Activated CD8-positive, alpha-beta memory T cell treated with anti-CD3 and anti-CD28 coated beads, Interleukin-2, amount 10 ng/mL, durations not matched to agents 7 days and 5 days (primary cell): ENCODE measurements at places on chromosomes 12 and 14. TPM values are rescaled to one million over a fixed set of nuclear protein-coding genes. Genes with fewer than 3 reads are reported as not detected.

The ATP6V1D gene
- total RNA-seq = 33.5 TPM

- no peak for DNase-seq
These were observed 121.2 kb downstream of the RAD51B start for GRCh38 chr14:67940486-67941455.

The ADAMTS20 gene
- not detected for total RNA-seq

DNA sequence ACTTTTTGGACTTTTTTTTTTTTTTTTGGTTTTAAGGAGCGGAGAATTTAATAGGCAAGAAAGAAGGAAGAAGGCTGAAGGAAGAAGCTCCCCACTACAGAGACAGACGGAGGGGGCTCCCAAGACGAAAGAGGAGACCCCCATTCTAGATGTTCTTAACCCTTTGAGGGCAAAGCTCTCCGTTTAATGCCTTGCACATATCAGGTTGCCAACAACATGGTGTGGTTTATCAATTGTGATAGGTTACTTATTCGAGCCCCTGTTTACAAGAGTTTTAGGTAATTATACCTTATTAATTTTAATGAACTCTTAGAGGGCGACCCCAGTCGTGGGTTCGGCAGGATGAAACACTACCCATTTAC is 1.2 kb upstream of the FBXO33 start:
- DNase-seq = no peak

The KRT7 gene
- 4.7 TPM for total RNA-seq

DNA sequence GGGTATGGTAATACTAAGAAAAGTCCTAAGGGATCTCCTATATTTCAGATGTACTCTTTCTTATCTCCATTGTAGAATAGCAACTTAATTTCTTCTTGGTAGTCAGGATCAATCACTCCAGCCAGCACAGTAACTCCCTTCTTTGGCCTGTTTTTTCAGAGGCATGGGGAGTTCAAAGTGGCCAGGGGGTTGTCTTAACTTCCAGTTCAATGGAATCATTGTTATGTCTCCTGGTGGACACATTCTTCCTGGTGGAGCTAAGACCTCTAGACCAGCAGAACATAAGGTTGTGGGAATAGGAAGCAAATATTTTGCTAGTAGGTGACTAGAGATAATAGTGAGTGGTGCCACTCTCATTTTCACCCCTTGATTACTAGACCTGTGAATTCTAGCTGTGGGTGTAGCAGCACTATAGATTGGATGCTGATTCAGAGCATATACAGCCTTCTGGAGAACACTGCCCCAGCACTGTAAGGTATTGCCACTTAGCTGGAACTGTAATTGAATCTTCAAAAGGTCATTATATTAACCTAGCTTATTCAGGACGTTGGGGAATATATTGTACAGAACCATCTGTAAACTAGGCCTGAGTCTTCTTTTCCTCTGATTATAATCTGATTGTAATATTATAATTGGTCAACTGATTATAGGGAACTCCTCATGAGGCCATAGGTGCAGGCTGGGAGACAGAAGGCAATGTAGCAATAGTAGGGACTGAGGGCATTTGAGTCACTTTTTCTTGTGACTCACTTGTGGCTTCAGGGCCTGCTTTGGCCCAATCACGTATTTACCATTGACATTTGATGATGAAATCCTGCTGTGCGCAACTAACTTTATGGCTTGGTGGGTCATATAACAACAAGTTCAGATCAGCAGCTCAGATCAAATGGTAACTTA is 60.2 kb upstream of the ATP2B1 start:
- no peak for DNase-seq

- DNase-seq = peak; percentile 77
These were observed 8.1 kb upstream of the RNF34 start for GRCh38 chr12:121391619-121392324.

DNA sequence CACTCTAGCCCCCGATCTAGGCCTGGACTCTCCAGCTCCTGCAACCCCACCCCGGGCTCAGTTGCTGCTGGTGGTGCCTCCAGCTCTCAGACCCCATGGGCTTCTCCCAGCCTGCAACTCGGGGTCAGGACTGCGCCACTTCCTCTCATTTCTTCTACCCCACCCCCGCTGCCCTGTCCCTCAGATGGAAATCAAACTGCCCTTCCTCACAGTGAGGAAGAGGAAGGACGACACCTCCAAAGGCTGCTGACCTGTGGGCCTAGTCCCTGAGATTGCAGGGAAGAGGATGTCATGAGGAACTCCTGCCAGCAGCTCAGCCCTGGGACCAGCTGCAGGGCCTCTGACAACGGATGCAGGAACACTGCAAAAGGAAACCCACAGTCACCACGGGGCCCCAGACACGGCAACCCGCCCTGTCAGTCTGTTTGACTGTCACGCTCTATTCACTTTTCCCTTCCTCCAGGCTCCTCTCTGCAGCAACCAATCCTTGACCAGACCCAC is 29.3 kb upstream of the PNMA1 start:
- DNase-seq = peak; percentile 88

- no peak for DNase-seq
These were observed 391.6 kb downstream of the ZFP36L1 start for GRCh38 chr14:68401317-68401716.

DNA sequence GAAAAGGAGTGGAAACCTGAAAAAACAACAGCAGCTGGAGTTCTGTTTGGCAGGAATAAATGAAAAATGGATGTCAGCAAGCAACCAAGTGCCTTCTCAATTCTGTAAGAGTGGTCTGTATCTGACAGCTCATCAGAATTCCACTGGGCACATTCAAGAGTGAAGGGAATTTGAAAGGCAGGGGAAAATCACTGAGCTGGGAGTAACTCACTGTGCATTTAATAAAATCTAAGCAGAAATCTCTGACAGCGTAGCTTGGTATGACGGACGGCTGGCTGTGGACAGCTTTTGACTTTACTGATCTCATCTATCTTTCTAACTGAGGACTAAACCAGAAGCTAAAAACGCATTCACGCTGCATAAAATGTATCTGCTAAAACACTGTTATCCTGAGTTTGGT is 153.4 kb downstream of the RIMBP2 start:
- DNase-seq = no peak

The PPFIA2 gene
- not detected for total RNA-seq

GRCh38 chr12:810671-811415 is 58.5 kb downstream of the WNK1 start:
- peak; percentile 75 for DNase-seq
